ENCODE measurements at places on chromosomes 4 and X.
A peak's percentile ranks its signal among the peaks of the same experiment; 100 is the strongest.

DNA sequence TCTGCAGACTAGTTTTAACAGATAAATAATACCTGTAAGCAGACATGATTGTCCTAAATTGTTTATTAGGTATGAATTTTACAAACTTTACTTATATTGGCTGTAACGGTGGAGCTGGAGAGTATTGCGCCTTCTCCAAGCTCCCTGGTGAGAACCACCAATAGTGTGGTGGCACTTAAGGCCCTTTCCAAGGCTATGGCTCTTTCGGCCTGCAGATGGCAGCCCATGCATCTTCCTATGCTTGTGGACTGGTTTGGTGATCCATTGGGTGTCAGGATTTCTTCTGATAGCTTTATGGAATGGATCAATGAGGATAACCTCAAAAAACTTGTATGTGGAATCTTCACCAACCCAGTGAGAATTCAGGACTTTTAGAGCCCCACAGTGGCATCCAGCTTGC is 7.8 kb downstream of the LARP1B start:
- no peak for DNase-seq

DNA sequence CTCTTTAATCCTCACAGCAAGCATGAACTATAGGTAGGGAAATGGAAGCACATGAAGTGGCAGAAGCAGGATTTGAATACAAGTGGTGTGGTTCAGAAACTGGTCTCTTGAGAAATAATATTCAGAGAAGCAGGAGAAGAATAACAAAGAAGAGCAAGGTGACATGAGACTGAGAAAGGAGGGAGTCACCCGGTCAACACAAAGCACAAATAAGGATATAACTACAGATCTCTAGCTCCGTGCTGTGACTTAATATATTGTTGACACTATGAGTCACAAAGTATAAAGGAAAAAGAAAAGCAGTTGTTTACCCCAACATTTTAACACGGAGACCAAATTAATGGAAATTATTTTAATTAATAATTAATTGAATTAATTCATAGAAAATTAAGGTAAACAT is 204.5 kb downstream of the CPE start:
- no peak for DNase-seq

DNA sequence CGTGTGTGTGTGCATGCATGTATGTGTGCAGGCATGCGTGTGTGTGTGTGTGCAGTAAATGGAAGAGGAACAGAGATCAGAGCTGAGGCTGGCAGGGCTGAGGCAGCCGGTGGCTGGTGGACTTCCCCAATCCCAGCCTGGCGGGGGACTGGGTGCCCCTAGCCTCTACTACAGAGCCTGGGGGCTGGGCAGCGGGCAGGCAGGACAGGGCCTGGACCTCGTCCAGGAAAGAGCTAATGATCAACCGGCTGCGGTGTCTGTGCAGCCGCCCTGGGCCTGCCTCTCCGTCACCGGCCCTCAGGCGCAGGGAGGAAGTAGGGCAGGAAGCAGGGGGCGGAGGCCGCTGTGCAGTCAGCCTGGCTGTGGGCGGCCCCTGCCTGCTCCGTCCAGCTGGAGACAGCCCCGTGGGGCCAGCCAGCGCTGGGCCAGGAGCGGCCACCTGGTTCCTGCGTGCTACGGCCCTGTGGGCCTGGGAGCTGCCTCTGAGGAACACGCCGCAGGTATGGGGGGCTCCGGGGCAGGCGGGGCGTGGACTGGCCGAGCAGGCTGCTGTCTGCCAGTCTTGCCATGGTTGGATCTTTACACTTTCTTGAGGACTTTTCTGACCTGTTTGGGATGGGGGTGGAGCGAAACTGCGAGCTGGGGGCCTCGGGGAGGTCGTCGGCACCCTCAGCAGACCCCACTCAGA is at the start of gene SH3TC1:
Gene SH3TC1 (plus strand): TSS at position 385 of the 688 bp plus-strand sequence. CDS start 5,905 bp downstream, outside the sequence.
- DNase-seq = peak; percentile 63

- DNase-seq = no peak
Measured at GRCh38 chrX:68375803-68376202, 57.5 kb downstream of the OPHN1 start.

DNA sequence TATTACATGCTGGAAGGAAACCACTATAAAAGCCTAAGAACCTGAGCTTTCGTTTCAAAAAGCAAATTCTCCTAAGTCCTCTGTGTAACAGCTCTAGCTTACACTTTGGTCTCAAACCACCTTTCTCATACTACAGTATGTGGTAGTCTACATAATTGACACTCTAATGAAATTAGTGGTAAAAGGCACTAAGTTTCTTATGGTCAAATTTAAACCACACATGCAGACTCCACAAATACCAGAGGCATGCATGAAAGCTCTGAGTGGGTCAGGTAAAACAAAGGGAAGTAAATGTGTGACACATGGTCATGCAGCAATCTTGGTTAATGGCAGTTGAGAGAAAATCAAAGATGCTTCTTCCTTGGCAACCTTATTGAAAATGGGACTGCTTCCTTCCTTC is 187.8 kb downstream of the CCNG2 start:
- no peak for DNase-seq

DNA sequence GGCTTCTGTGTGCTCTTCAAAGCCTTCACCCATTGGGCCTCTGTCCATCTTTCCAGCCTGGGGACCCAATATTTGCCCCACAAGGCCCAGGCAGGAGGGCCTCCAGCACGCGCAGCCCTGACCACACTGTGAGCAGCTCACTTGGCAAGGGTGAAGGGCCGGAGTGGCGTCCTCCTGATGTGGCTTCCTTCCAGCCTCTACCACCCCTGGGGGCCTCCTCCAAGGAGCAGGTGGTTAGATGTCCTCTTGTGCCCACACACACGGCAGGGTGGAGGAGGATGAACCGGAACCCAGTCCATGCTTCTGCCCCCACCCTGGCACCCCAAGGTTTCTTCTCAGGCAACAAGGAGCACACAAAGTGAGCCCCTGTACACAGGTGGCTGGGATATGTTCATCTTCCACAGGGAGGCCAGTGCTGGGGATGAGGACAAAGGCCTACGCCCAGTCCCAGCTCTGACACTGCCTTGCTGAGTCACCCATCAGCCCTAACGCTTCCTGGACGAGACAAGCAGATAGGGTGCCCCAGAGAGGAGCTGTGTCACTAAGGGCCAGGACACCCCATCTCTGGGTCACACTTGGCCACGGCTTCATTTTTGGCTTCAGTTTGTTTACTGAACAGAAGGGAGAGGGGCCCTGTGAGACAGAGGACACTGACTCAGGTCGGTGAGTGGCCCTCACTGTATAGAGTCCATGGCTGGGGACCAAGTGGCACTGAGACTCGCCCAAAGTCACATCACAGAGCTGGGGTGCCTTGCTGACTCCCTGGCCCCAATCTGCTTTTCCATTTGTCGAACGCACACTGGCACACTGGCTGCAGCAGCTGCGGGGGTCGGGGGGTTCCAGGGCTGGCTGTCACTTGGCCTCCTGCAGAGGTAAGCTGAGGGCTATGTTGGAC is 1.9 kb downstream of the UBL4A start:
- no peak for DNase-seq

GRCh38 chr4:78286281-78286680 is 229.2 kb downstream of the FRAS1 start:
- DNase-seq = no peak

DNA sequence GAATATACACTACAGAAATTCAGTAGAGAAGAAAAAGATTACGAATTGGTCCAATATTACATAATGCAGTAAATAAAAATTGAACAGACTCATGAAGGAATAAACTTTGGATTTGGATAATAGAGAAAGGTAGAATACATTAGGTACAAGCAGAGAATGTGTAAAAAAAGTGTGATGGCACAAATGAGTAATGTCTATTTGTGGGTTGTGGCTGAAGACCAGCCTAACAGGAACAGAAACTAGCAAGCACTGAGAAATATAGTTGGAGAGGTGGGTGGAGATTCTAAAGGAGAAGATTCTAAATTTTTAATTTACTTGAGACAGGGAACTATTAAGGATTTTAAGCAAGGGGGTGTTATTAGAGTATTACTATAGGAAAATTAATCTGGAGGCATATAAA is 15.2 kb upstream of the CLOCK start:
- no peak for DNase-seq

DNA sequence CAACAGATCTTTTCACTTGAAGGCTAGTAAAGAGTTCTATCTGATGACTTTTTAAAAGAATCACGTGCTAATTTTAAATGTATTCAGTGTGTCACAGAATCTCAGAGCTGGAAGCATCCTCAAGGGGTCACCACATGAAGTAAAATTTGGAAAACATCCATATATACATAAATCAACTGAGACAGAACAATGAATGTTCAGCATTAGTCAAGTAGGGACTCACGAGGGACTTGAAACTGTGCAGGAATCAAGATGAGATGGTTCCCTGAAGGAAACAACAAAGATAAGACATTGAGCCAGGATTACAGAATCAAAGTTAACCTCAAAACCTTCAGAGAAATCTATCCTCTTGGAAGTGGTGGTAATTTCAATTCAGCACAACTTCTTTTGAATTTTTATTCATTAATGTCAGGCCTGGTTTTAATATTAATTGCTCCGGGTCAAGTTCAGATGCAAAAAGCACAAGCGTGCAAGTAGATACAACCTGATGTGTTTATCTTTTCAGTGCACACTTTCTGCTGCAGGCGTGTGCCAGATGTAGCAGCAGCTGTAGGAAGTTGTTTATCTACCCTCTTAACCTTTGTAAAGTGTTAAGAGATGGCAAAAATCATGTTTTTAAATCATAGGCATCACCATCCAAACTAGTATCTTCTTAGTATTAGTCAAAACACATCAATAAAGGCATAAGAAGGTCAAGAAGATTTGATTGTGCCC is 87.7 kb upstream of the SRD5A3 start:
- no peak for DNase-seq

GRCh38 chrX:112798736-112799135 is 41.9 kb downstream of the AMOT start:
- no peak for DNase-seq

GRCh38 chr4:7131498-7132031 is 60.8 kb upstream of the SORCS2 start:
- DNase-seq = no peak

- DNase-seq = no peak
Measured at GRCh38 chr4:13893211-13893610, 265.7 kb upstream of the BOD1L1 start.

All from CD4-positive, alpha-beta T cell treated with Interleukin-15 for 4 hours (primary cell).